AG20443 (cell line): ENCODE measurements at places on chromosomes 3 and 15.
A peak's percentile ranks its signal among the peaks of the same experiment; 100 is the strongest.

DNA sequence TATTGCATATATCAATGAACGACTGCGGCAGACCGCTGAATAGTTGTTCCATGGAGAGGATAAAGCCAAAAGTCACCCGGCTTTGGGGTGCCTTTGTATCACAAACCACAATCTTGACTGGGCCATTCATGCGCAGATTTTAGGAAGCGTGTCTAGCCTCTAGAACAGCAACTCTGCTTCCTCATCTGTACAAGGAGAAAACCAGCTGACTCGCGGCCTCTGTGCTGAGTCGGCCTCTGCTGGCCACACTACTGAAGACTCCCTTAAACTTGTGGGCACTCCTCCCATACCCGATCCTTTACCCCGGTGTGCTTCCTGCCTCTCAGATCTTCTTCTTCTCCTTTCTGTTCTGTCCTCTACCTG lies 872 bp downstream of the DLEC1 start:
- DNase-seq, result peak; percentile 71

DNA sequence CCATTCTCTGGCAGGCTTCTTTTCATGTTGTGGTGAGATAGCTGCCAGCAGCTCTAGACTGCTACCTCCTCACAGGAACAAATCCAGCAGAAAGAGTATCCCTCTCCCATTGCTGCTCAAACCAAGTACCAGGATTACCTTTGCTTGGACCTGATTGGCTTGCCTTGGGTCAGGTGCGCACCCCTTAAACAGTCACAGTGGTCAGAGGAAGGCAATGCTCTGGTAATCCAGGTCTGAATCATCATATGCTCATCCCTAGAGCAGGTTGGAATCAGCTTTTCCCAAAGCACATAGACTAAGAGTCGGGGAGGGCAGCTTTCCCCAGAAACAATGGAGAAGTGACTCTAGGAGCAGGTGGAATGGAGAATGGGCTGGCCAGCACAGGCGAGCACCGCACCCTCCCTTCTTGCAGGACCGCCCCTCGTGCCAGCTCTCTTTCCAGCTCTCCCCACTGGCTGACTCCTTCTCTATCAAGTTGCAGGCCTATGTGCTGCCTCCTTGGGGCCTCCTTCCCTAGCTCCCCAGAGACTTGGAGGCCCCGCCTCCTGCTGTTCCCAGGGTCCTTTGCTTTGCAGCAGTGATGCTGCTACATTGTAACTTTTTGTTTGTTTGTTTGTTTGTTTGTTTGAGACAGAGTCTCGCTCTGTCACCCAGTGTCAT lies 29.9 kb upstream of the ADPGK start:
- no peak for DNase-seq

GRCh38 chr15:92044203-92044909 lies 190.8 kb downstream of the SLCO3A1 start:
- no peak for DNase-seq

- no peak for DNase-seq
Observed at GRCh38 chr3:75129101-75129500, 514.6 kb upstream of the CNTN3 start.

DNA sequence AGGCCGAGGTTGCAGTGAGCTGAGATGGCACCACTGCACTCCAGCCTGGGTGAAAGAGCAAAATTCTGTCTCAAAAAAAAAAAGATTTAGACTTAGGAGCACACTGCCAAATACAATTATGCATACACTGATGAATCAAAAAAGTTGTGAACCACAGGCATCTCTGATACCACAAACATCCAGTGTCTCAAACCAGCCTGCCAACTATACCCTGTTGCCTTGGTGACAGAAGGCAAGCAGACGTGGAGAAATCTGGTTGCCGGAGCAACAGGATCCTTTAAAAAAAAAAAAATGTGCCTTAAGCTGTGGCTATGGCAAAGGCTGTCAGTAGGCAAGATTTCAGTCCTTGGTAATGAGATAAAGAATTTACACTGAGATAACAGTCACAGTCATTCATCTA lies 202.3 kb downstream of the NEK10 start:
- DNase-seq, result peak; percentile 92

GRCh38 chr3:49629451-49629850 lies 44.7 kb upstream of the APEH start:
- no peak for DNase-seq

GRCh38 chr3:121718205-121718846 lies 31.2 kb downstream of the GOLGB1 start:
- DNase-seq, result no peak

DNA sequence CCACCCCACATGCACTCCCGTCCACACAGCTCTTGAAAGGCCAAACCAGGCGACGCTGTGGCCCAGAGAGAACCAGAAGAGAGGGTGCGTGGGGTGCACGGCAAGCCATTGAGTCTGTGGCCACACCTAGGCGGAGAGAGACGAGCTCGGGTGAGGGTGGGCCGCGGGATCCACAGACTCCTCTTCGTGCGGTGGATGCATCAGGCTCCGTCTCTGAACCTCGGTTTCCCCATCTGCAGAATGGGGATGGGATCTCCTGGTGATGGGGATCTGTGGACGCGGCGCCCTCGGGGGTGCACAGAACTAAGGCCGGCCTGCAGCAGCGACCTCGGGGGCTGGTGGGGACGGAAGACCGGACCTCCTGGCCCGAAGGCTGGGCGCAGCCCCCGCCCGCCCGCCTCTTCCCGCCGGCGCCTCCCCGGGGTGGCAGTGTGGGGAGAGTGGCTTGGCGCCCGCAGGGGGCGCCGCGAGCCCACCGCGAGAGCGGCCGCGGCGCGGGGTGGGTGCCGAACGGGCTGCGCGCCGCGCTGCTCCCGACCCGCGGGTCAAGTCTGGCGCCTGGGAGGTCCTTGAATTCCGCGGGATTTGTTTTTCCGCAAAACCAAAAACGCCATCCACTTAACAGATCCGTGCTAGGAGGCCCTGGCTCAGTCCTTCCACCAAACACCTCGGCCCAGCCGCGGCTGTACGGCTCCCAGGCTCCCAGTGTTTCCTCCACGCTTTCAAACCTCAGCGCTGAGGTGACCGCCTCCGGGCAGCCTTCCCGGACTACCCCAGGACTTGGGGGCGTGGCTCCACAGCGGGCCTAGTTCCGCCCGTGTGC lies 13.2 kb upstream of the ADPGK start:
- peak; percentile 87 for DNase-seq

- peak; percentile 76 for DNase-seq
Observed at GRCh38 chr3:43855674-43856299, 165.0 kb downstream of the ABHD5 start.

DNA sequence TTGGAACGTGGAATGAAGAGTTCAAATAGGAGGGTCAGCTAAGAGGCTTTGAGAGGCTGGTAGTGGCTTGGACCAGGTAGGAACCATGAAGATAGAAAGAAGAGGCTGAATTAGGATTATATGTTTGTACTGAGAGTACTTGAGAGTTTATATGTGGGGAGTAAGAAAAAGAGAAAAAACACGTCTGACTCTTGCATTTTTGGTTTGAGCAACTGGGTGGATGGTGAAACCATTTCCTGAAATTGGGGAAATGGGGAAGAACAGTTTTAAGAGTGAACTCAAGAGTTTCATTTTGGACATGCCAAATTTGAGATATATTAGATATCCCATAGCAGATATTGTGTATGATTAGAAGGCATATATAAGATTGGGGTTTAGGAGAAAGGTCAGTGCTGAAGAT lies 92.9 kb upstream of the TNIK start:
- no peak for DNase-seq

GRCh38 chr3:86990734-86991481 lies at the start of gene VGLL3:
TSS of gene VGLL3 (minus strand) at chr3:86991149. CDS start at chr3:86990743, 406 bp downstream.
- DNase-seq, result peak; percentile 88

- peak; percentile 24 for DNase-seq
Observed at GRCh38 chr3:43768381-43768973, 77.7 kb downstream of the ABHD5 start.

- no peak for DNase-seq
Observed at GRCh38 chr15:68566377-68566954, 12.3 kb upstream of the CORO2B start.

DNA sequence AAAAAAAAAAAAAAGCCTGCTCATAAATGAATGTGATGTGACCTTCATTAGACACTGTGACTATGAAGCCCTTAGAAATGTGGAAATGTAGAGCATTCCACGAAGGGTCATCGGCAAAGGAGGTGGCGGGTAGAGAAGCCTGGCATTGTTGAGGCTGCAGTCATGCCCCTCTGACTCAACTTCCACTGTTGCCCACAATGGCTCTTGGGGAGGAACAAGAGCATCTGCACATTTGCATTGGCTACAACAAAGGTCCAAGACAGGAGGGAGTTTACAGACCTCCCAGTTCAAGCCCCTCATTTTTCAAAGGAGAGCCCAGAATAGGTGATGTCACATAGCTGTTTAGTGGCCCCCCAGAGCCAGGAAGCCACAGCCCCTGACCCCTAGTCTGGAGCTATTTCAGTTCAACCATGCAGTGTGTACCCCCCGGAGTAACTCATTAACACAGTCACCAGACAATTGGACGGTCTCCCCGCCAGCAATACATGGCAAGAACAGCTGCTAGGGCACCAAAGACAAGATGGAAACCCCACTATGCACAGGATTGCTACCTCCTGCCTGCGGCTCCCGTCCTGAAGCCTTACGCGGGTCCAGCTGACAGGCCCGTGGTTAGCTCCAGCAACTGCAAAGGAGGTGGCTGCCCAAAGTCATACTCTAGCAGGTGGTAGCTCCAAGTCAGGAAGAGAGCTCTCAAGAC lies 56.2 kb downstream of the SH3BP5 start:
- DNase-seq, result peak; percentile 31

DNA sequence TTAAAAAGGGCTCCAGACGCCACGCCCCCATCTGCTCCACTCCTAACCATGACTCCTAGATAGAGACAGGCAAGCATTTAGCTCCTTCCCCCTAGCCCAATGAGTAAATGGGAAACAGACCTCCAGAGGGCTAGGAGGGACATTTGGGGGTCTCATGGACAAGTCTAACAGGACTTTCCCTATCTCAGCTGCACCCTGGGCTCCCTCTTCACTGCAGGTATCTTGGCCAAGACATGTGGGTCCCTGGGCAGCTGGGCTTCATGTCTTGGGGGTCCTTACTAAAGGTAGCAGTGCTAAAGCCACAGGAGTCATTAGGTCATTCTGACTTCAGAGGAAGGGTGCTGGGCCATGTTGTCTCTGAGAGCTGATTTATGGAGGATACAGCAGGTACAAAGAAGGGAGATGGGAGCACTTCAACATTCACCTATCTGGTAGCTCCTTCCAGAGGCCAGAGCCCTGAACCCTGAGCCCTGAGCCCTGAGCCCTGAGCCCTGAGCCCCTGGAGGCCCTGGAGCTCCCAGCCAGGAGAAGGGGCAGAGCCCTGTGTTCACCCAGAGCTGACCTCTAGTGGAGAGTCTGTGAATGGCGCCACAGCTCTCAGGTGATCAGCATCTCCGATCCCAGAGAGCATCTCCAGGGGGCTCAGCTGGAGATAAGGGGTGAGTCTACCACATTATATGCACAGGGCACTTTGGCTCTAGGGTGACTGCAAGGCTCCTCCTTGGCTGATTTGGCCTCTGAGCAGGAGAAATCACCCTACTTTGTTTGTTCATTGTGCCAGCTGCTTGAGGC lies 40.1 kb upstream of the EPHB1 start:
- DNase-seq, result peak; percentile 85

DNA sequence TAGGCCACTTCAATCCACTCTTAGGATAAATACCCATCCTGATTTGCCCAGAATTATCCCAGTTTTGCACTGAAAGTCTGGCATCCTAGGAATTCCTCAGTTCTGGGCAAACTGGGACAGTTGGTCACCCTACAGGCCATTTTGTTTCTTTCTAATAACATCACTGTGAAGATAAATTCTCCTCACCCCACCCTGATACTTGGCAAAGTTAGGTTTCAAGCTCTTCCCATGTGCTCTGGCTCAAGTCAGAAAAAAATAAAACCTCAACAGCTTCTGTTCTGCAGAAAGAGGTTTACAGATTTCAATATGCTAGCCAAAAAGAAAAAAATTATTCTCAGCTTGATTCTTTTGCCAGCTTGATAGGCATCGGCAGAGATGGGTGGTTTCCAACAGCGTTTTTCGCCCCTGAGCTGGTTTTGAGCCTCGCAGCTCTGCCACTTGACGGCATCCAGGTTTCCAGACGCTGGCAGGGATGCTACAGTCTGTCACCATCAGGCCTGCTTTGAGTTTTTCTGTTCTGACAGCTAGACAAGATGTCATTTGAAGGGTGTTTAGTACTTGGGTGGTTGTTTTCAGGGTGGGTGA lies 171.4 kb downstream of the SSR3 start:
- DNase-seq, result no peak

DNA sequence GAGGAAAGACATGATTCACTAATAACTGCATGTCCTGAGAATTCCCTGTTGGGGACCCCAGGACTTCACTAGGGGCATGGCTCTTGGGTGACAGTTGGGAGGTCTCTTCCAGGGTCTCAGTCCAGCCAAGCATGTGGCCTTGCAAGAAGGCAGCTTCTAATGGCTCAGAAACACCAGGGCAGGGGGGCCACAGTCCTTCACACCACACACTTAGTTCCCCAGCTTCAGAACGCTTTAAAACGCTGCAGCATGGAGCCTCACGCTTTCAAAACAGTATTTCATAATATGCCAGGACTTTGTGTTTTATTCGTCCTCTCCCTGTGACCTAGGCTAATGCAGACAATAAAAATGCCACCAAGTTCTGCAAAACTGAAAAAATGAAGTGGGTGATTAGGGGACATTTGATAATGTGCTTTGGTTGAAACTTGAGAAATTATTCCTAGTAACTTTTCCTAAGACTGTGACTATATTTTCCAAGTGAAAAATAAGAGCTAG lies 48.4 kb upstream of the LIMD1 start:
- DNase-seq, result no peak

DNA sequence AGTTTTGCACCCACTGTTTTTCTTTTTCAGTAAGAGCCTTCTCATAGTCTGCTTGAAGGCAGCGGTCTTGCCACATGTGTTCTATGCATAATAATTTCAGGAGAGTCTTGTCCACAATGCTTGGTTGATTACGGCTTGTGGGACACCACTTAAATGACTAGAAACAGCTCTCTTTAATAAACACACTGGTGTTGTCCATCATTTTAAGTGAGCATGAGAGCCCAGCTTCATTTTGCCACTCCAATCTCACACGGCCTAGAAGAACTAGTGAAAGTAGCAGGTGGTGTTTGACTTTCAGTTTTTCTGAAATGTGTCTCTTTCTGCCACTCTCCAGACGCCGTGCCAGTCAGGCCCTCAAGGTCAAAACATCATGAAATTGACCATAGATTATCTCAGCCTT lies 292.1 kb downstream of the LPP start:
- DNase-seq, result no peak

DNA sequence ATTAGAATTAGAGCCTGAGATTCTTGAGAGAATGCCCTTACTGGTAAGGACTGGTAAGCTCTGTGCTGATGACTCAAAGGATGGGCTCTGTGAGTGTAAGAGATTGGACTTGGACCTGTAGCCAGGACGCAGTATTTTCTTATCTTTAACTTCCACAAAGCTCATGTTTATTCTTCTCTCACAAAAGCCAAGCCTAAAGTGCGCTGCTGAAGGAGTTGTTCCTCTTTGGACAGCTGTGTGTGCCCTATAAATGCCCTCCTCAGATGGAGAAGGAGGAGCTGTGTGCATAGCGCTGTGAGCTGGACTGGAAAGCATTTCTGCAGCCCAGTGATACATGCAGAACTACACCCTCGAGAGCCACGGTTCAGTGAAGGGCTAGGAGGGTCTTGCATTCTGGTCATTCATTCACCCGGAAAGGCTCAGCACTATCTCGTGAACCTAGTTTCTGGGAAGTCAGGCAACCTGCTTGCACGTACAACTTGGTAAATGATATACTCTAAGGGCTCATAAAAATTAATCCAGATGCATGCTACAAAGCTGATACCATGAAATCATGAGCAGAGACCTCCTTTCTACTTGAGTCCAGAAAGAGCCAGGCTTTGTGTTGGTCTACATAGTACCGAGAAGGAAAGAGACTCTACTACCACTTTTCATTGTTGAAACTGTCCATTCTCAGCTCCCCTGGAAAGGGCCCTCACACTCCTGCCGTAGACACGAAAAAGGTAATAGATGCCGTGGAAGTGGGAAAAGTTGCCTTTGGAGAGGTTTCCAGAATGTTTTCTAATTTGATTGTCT lies 103.0 kb upstream of the TBL1XR1 start:
- DNase-seq, result peak; percentile 18
